Amniotic stem cell (primary cell): ENCODE measurements at places on chromosomes 2 and 18.

GRCh38 chr2:54708584-54709335 lies 14.7 kb upstream of the EML6 start:
- no peak for DNase-seq

DNA sequence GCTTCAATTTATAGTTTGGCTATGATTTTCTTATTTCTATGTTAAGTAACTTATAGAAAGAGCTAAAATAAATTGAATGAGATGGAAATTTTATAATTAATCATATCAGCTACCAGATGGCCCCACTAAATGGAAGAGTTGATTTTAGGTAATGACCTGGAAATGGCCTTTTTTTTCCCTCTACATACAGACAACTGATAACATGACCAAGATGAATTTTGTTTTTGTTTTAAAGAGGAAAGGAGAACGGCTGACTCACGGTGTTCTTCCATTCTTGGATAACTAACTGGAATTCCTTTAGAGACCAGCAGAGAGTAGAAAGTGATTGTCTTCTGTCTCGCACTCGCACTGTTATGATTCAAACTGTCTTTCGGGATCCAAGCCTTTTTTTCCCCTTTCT lies 91.0 kb downstream of the TMEM185B start:
- DNase-seq: no peak

- no peak for DNase-seq
Observed at GRCh38 chr2:209663139-209663538, 108.5 kb upstream of the UNC80 start.

GRCh38 chr18:48124857-48125626 lies 194.6 kb upstream of the SMAD2 start:
- DNase-seq: no peak

DNA sequence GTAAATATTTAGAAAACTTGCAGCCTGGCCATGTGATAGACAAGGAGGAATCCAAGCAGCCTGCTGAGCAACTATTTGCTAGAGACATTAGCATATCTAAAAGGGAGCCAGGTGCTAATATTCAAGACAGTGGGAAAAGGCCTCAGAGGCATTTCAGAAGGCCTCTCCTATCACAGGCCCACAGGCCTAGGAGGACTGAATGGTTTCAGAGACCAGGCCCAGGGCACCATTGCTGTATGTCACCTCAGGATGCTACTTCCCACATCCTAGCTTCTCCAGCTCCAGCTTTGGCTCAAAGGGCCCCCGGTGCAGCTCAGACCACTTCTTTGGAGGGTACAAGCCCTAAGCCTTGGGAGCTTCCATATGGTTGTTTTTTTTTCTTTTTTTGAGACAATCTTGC lies 3.8 kb downstream of the NAT8 start:
- DNase-seq: no peak

DNA sequence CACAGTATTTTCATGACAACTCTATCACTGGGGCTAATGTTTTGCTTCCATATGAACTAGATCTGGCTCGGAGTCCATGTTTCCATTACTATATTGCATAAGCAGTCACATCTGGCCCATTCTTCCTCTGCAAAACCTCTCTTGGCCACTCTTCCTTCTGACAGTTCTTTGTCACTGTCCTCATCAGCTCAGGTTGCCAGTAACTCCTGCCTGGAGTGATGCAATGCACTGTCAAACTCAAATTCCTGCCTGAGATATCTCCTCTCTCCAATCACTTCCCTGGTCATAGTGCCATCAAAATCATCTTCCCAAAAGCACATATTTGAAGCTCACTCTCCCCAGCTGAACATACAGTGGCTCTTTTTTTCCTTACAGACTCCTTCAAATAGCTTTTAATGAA lies 66.1 kb downstream of the COLEC12 start:
- no peak for DNase-seq
